ENCODE measurements at places on chromosomes 1 and 21. TPM values are rescaled to one million over a fixed set of nuclear protein-coding genes. Genes with fewer than 3 reads are reported as not detected.

DNA sequence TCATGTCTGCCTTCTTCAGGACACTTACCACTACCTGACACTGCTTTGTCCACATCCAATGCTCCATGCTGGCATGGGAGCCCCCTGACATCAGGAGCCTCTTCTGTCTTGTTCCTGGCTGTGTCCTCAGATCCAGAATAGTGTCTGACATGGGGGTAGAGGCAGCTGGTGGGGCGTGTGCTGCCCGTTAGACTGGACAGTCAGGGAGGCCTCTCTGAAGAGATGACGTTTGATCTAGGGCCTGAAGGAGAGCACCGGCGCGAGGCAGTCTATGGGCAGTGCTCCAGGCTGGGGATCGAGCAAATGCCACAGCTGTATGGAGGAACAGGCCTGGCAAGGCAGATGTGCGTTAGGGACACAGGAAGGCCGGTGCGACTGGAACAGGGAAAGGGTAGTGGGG is 16.6 kb downstream of the SLC9A1 start:
- DNase-seq, result no peak

- no peak for DNase-seq
Measured at GRCh38 chr1:20626524-20626923, 6.7 kb upstream of the PINK1 start.

DNA sequence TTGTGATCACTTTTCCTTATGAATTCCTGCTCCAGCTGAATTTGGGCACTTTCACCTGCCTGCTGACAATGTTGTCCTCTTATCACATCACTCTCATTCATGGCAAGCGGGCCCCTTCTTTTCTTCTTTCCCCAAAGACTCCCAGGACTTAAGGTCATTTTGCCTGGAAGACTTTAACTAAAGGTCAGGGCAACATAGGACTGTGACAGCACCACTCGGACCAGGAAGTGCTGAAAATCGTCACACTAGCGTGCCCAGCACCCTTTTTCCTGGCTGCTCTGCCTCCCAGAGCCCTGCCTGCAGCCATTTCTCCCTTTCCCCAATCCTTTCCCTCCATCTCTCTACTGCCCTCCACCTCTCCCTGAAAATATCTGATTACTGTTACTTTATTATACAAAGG is 35.4 kb downstream of the CD34 start:
- DNase-seq, result no peak

LCE6A gene
- not detected for total RNA-seq

OPRD1 gene
- not detected for total RNA-seq

PRAMEF18 gene
- total RNA-seq, result not detected

DNA sequence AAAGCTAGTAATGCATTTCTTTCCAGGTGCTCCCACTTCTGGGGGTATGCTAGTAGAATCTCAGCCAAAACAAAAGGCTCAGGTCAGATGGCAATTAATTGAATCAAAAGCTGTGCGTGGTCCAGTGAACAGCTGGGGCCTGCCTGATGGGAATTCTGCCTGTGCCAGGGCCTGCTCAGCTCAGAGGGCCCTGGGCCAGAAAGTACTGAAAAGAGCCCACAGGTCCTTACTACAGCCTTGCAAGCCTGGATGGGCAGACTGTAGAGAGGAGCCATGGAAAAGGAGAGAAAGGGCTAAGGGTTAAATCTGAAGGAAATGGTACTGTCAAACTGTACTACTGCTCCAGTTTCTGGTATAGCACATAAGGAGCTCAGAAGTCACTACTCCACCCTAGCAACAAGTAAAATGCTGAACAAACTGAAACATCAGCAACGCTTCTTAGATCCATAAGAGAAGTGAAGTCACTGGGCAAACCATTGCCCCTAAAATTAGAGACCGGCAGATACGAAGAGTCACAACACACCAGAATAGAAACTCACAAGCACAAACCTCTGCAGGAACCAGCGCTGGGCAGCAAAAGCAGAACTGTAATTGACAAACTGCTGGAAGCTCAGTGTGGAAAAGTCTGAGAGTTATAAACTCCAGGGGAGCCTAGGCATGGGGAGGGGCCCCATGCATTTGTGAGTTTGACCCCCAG is 121.1 kb upstream of the SYT6 start:
- DNase-seq, result no peak

LCE4A gene
- 0.48 TPM for total RNA-seq

DNA sequence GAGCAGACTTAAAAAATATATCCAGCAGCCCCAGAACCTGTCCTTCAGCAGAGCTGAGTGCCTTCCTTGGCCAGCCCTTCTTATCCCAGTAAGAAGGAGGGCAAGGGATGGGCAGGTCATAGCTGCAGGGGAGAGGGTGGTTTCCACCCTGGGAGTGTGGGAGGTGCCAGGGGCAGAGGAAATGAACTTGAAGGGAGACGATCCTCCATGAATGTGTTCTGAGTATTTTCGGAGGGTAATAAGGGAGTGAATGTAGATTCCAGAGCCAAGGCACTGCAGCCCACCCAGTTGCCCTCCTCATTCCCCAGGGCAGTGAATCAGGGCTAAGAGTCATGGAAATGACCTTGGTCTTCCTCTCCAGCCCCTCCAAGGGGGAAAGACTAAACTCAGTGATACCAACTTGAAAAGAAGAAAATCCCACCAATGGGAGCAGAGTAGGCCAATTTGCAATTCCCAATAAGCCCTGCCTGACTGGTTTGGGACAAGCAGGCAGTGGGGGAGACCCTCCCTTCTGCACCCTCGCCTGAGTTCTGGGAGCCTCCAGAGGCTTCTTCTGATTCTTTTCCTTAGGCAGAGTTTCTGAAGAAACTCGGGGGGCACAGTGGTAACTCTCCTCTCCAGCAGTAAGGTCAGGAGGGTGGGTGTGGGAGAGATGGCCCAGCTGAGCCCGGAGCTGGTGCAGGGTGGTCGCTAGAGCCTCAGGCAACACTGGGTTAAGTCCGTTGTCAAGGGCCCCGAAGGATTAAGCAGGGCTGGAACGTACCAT is 4.2 kb downstream of the MYOG start:
- DNase-seq, result no peak

DNA sequence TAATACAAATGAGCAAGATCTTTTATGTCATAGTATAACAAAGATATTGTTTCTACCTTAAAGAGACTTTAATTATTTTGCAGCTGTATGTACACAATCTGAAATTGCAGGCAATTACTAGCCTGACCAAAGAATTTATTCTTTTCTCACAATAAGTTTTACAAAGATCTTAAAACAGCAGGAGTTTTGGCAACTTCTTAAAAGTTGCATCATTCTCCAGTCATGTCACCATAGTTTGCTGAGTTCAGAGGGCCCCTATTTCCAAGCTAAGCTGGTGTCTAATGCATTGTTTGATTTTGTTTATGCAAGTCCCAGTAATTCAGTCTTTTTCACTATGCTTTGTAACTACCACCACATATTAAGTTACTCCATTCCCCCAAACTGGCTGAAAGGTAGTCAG is 114.8 kb downstream of the DNAH14 start:
- DNase-seq, result no peak

- DNase-seq, result peak; percentile 10
Measured at GRCh38 chr1:6967431-6968111, 182.3 kb downstream of the CAMTA1 start.

ADAMTSL4 gene
- total RNA-seq, result 35.4 TPM

DNA sequence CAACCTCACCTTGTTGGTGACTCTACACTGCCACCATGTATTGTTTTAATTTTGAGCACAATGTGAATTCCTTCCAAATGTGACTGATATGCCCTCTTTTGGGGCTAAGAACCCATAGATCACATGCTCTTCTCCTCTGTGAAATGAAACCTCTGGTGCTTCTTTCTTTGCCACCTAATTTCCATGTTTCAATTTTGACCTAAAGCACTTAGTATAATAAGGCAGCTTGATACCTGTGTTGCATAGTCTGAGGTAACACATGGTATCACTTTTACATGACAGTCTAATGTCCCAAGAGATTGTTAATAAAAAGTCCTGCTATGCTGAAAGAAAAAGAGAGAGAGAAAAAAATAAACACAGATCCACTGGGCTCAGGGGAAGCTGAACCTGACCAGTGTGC is 24.2 kb downstream of the CLEC20A start:
- DNase-seq, result no peak

KRTAP19-3 gene
- not detected for total RNA-seq

DNA sequence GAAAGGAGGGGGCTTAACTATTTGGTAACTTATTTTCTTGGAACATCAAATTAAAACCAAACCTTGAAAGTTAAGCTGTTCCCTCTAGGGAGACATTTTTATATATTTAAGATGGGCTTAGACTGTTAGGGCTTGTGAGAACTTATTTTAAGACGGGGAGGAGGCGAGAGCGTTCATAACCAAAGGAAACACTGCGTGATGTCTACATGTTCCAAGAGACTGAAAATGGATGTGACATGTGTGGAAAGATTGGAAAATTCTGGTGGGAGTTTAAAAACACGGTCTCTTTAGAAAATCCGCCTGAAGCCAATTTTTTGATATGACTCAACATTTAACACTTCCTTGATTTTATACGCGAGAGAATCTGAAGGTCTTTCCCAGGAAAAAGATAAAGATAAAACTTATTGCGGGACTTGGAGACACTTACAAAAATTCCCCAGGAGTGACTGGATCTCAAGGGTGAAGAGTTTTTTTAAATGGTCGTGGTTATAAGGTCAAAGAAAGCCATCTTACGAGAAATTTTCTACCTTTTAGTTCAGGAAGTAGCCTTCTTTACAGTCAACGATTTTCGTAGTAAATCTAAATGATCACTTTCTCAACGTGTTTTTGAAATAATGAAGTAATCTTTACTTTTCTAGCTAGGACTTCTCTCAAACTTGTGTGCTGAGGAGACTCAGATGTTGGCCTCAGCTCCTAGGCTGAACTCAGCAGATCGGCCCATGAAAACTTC is 828 bp downstream of the PNRC2 start:
- peak; percentile 33 for DNase-seq

KCNK1 gene
- not detected for total RNA-seq

GRCh38 chr1:197951089-197951488 is 33.9 kb downstream of the LHX9 start:
- DNase-seq, result no peak

DNA sequence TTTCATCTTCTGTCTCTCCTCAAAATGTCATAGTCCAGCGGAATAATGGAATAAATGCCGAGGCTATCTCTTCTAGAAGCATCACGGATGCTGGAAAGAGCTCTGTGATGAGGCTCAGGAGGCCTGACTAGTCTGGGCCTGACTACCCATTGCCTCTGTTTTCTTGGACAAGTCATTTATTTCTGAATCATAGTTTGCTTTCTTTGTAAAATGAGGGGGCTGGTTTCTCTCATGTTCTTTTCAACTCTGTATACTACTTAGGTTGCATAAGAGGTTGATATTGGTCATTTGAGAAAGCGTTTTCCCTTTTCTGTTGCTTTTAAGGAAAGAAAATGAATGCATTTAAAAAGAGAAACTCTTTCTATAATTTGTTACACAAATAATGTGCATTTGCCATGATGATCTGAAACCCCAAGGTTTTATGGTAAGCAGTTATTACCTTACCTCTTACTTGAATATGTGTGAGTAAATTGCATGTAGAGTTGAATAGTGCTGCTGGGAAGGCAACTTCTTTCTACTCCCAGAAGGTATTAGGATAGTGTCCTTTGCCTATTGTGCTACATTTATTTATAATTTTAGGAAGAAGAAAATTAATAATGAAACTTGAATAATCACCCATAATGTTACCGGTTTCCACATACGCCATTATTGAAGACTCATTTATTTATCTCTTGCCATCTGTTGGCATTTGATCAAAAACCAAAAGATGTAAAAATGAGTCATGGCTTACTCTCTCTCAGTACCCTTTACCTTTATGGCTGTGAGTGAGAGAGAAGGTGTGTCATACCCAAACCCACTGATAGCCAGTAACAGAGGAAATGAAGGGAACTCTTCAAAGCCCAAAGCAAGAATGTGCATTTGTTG is 179.1 kb downstream of the FASLG start:
- DNase-seq, result peak; percentile 19

GRCh38 chr1:201020721-201021629 is 2.5 kb downstream of the KIF21B start:
- no peak for DNase-seq

DNA sequence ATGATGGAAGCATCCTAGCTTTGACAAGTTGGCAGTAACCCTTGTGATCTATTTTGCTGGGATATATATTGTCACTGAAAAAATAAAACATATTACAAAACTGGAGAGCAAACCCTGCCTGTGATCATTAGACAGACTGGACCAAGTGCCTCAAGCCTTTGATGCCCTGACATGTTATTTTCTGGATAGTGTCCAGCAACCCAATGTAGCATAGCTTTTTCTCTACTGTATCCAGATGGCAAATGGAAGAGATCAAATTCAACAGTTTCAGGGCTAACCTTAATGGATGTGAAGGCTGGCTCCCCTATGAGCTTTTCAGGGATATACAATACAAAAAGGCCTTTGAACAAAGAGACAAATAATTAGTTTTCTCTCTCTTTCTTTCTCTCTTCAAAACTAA is 25.1 kb downstream of the WARS2 start:
- no peak for DNase-seq

UBL4B gene
- 1.8 TPM for total RNA-seq

- no peak for DNase-seq
Measured at GRCh38 chr1:163131981-163132380, 62.8 kb downstream of the RGS4 start.

GRCh38 chr1:55073187-55073916 is 34.0 kb downstream of the PCSK9 start:
- DNase-seq, result no peak

DNA sequence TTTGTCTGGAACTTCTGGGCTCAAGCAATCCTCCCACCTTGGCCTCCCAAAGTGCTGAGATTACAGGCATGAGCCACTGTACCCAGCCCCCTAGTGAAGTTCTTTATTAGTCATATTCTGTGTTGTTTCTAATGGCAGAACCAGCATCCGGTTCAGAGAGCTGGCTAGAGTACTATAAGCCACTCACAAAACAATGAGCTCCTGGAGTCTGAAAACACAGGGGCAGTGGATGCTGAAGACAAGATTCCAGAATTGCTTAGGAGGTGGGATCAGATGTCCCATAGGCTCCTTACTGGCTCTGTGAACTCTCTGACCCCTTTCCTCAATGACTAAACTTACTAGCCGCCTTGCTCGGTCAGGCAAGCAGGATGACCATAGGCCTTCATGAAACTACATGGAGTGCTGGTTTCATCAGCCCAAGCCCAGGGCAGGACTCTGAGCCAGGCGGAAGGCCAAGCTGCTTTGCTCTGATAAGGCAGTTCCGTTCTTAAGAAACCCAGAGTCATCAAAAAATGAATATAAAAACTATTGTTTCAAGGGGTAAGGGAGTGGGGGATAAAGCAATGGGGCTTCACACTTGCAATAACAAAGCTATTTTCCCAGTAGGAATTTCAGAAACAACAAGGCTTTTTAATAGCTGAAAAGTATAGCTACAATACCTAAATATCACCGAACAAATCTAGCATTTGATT is 8.1 kb downstream of the MTHFR start:
- no peak for DNase-seq

- DNase-seq, result no peak
Measured at GRCh38 chr1:22876359-22877111, 96.1 kb downstream of the LACTBL1 start.

Data from HFFc6 (cell line).